NCI-H226 (cell line): ENCODE measurements at places on chromosomes 2 and 18.

DNA sequence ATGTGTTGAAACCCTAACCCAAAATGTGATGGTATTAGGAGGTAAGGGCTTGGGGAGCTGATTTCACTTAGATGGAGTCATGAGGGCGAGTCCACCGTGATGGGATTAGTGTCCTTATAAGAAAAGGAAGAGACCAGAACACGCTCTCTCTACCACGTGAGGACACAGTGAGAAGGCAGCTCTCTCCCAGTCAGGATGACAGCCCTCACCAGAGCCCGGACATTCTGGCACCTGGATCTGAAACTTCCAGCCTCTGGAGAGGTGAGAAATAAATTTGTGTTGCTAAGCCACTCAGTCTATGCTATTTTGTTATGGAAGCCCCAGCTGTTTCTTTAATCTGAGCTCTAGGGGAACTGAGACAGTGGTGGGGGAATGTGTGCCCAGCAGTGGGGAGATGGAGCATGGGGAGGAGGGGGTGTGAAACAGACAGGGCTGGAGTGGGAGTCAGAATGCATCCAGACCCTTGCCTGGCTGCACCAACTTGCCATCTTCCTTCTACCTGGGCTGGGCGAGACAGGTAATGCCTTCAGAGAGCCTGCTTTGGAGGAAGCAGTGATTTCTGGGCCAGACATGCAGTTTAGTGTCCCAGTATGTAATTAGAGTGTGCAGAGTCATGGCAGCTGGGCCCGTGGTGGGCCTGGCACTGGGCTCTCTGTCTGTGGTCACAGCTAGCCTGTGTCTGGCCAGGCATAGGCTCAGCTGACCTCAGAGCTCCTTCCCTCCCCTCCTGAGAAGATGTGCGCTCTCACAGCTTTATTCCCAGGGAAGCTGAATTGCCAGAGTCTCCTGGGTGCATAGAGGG is 38.1 kb downstream of the RHOB start:
- no peak for DNase-seq

DNA sequence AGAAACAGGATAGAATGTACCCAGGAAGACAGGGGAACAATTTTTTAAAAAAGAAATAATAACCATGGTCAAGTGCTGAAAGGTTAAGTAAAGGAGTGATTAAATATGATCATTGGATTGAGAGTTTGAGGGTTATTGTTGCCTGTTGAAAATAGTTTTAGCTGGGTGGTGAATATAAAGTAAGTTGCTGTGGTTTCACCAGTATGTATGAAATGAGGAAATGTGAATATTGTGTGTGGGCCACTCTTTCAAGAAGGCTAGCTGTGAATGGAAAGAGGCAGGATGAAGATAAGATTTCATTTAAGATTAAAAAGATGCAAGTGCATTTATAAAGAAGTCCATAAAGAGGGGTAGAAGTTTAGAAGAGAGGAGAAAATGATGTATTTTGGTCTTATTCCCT is 53.8 kb downstream of the GULP1 start:
- DNase-seq: no peak

DNA sequence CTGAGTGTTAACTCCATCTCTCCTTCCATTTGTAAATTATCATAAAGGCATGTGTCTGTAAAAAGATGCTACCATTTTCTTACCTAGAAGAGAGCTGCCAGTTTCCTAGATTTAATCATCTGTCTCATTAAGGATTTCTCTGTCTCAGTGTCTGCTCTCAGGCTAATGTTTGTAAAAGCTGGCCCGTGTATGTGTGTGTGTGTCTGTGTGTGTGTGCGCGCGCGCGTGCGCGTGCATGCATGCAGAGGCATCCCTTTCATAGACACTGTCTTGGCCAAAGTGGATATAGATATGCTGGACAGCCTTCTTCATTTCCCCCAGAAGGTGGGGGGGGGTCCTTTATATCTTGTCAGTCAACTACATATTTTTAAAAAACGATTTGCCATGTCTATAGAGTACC is 18.9 kb downstream of the MGAT5 start:
- no peak for DNase-seq

GRCh38 chr18:26504831-26505230 is 43.5 kb downstream of the KCTD1 start:
- no peak for DNase-seq

GRCh38 chr2:212797484-212798205 is 259.0 kb upstream of the ERBB4 start:
- DNase-seq: no peak
